ENCODE measurements at places on chromosomes 12 and 14. TPM values are rescaled to one million over a fixed set of nuclear protein-coding genes. Genes with fewer than 3 reads are reported as not detected.

The LMNTD1 gene
- total RNA-seq = not detected

The ESYT1 gene
- 173 TPM for total RNA-seq

The DBX2 gene
- not detected for total RNA-seq

The GPR84 gene
- not detected for total RNA-seq

The RBMS2 gene
- total RNA-seq = 4.6 TPM

The CMA1 gene
- total RNA-seq = not detected

The DYRK2 gene
- 108 TPM for total RNA-seq

The KRT71 gene
- not detected for total RNA-seq

The KRT72 gene
- total RNA-seq = not detected

The PSMC1 gene
- total RNA-seq = 159 TPM

The TAMALIN gene
- total RNA-seq = 11.7 TPM

The BEGAIN gene
- not detected for total RNA-seq

The HOTAIR gene
- total RNA-seq = not detected

The OR10AD1 gene
- total RNA-seq = not detected

The C12orf54 gene
- not detected for total RNA-seq

The ALX1 gene
- total RNA-seq = 0.08 TPM

The RHOJ gene
- 10.5 TPM for total RNA-seq

The APOLD1 gene
- total RNA-seq = 1.3 TPM

The TMEM52B gene
- total RNA-seq = not detected

The SSPN gene
- 4.7 TPM for total RNA-seq

The MYL6B gene
- 104 TPM for total RNA-seq
